Stimulated activated CD4-positive, alpha-beta T cell treated with anti-CD3 and anti-CD28 coated beads, Interleukin-4, amount 100 ng/mL, for 4 hours (primary cell): ENCODE measurements at places on chromosomes 4 and X.

- DNase-seq: no peak
Measured at GRCh38 chr4:123133397-123134050, 211.1 kb upstream of the NUDT6 start.

- no peak for DNase-seq
Measured at GRCh38 chr4:1359144-1359501, 12.1 kb downstream of the UVSSA start.

DNA sequence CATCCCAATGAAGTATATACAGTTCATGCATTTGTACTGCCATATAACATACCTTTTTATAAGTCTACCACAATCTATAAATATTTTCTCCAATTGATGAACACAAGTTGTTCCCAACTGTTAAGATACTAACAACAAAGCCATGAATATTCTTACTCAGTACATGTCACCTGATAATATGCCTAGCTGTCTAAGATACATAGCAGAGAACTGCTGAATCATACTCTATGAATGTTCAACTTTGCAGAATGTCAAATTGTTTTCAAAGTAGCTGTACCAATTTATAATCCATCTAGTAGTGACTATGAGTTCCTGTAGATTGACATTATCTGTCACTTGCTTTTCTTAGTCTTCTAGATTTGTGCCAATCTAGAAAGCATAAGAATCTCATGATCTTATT is 84.9 kb downstream of the RAB28 start:
- DNase-seq: no peak

GRCh38 chrX:107654872-107655761 is 26.8 kb downstream of the PRPS1 start:
- peak; percentile 58 for DNase-seq

DNA sequence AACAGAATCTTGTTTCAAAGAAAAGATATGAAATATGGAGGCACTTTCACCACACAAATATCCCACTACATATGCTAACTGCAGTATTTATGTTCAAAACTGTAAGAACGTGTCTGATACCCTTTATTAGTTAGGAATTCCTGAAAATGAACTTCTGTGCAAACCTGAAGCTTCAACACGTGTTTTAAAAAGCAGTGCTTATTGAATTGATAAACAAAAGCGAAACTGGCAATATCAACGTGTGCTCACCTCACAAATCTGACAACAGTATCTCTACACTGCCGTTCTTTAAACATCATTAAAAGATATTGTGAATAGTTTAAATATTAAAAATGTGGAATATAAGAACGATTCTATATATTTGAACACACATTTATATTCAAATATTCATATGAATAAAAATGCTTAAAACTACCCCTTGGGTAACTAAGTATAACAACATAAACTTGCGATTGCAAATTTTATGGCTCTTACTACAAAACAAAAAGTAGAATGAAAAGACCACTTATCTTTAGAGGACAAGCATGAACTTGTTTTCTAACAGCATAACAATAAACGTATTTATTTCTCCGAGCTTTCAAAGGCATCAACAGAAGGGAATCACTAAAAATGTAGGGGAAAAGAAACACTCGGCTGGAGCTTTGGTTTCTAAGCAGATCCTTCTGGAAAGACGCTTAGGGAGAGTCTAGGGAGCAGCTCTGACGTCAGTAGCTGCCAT is at the start of gene LRP2BP:
Gene LRP2BP (minus strand): TSS at position 687 of the 718 bp plus-strand sequence. CDS start 17,738 bp downstream, outside the sequence.
- no peak for DNase-seq

DNA sequence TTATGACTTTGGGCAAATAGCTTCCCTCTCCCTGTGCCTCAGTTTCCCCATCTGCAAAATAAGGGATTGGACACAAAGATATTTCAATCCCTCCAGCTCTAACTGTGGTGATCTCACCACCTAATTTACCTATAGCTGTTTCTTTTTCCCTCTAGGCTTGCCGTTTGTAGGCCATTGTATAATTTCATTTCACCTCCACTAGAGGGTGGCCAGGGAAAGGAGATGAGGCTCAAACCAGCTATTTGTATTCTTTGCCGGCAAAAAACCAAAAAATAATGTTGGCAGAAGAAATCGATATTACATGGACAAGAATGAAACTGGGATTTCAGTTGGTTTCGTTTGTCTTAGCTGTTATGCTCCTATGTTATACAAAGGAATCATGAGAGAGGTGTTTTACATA is 36.1 kb upstream of the DOCK11 start:
- DNase-seq: peak; percentile 1

DNA sequence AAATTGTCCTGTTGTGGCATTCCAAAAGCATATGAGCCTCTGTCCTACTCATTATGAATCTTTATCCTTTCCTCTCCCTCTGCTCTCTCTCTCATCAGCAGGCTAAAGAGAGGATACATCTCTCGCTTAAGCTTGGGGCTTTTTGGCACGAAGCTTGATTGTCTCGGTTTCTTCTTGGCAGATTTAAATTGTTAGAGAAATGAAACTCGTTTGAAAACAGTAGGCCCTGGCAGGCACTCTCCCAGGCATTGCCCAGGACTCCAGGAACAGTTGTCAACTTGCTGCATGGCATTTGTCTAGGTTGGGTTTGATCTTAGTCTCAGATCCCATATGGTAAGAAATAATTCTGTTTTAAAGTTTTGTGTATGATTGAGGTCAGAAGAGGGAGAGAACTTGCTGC is 35.5 kb downstream of the NAA11 start:
- DNase-seq: no peak

- DNase-seq: no peak
Measured at GRCh38 chr4:850323-850945, 24.5 kb upstream of the CPLX1 start.

- DNase-seq: peak; percentile 20
Measured at GRCh38 chr4:112515198-112516065, 548 bp downstream of the NEUROG2 start.

GRCh38 chr4:141022111-141022695 is 111.1 kb downstream of the RNF150 start:
- DNase-seq: no peak

- no peak for DNase-seq
Measured at GRCh38 chrX:142251680-142252079, 46.6 kb upstream of the MAGEC2 start.

DNA sequence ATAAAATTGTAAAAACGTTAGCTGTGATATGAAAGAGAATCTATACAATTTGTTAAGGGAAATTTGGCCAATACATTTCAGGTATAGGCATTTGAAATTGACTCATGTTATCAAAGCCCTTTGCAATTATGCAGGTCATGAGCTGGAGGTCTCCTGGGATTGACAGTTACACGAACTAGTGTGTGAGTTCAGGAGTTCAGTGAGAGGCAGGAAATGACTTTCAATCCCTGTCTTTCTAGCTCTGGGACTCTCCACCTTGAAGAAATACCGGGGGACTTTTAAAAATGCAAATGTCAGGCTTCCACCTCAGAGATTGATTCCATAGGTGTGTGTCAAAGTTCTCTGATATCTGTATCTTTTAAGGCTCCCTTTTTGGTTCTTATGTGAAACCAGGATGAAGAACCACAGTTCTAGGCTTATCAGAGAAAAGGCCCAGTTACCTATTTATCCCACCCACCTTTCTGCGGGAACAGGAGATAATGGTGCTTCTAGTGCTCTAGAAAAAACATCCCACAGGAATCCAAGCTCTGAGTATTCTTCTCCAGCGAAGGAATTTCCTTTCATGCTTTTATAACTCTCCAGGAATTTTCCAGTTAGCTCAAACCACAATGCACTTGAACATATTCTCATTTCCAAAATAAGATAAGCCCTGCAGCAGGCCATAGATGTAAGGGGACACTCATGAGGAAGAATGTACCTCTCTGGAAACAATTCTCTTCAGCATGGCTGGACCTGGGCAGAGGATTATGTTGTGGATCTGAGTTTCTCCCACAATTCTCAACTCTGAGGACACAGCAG is 501.0 kb downstream of the IDS start:
- no peak for DNase-seq

DNA sequence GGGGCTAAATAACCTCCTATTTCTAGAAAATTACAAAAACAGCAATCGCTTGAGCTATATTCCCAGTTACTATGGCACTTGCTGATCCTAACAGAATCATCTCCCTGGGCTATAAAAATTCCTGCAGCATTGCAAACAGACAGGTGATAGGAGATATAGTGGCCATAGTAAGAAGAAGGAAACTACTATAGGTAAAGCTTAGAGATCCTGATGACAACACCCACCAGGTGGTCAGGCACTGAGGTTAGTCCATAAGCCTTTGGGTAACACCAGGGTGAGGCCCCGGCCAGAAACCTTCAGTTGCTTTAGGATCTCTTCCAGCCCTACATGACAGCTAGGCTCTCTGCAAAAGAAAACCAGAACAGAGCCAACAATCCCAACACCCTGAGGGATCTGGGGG is 197.9 kb upstream of the PPP1R2C start:
- no peak for DNase-seq

- peak; percentile 44 for DNase-seq
Measured at GRCh38 chrX:102651242-102652011, at the start of gene GPRASP1. Gene GPRASP1, plus strand, starts transcription at chrX:102651483. Its CDS starts 2,431 bp downstream, at chrX:102653914.

DNA sequence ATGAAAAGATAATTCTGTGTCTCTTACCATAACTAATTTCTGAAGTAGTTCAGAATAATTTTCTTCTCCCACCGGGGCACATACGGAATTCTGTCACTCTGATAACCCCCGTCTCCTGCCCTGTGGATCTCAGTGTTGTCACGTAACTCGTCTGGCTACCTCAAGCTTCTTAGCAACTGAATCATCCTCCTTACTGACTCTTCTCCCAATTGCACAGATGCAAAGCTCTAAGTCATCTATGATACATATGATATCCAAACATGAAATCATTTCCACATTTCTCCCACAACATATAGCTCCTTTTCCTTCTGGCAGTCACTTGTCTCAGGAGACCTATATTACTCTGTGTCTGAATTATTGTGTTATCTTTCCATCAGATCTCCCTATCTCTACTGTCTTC is 1043.1 kb upstream of the TENM3 start:
- no peak for DNase-seq

- DNase-seq: no peak
Measured at GRCh38 chrX:38848671-38849455, 47.6 kb downstream of the MID1IP1 start.

DNA sequence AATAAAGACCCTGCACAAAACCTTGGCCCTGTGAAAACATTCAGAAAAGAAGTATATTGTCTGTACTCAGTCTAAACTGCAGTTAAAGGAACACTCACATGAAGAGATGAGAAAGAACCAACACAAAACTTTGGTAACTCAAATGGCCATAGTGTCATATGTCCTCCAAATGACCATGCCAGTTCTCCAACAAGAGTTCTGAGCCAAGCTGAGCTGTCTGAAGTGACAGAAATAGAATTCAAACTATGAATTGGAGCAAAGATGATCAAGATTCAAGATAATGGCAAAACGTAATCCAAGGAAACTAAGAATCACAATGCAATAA is 739.3 kb upstream of the NDST4 start:
- no peak for DNase-seq

GRCh38 chr4:139965789-139966188 is 188.2 kb downstream of the MAML3 start:
- no peak for DNase-seq

DNA sequence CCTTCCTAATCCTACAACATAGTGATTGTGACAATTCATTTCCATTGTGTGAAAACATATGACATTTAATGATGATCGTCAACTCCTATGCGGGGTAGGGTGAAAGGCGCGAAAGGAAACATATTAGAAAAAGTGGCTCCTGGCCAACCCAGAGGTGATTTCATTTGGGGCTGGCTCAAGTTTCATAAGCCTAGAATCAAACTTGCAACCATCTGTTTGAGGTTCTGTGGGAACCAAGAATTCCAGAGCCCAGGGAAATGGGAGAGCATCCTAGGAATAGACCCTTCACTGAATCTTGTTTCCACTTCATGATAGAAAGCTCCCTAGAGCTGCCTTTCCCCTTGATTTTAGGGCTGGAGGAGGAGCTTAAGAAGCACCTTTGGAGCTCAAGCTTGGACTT is 101.3 kb upstream of the EGFL6 start:
- DNase-seq: no peak

DNA sequence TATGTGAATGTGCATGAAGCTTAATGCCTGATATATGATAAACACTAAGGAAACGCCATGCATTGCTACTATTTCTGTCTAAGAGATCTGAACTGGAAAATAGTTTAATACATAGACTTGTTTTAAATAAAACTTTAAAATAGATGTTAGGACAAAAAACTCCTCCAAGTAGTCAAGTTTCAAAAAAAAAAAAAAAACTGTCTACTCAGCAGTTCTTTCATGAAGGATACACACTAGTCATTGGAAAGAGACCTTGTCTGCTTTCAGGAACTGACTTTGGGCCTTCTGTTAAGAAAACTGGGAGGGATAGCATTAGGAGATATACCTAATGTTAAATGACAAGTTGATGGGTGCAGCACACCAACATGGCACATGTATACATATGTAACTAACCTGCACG is 138.4 kb downstream of the ANTXR2 start:
- no peak for DNase-seq

- DNase-seq: no peak
Measured at GRCh38 chr4:17817027-17817426, 6.2 kb downstream of the NCAPG start.
